ENCODE measurements at places on chromosomes 12 and 14.
A peak's percentile ranks its signal among the peaks of the same experiment; 100 is the strongest.

DNA sequence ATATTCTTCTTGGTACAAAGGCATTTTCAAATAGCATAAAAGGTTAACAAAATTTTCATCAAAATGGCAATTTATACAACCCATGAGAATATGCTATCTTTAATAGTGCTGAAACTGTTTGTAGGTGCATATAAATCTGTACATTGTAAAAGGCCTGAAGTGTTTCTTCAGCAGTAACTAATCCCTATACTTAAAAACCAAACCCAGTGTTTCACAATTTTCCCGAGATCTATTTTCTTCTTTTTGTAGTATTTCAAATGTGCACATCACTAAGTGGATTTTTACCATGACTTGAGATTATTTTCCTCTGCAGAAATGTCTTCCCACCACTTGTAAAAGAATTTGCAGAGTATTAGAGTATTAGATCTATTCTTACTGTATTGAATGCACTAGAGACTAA, 76.5 kb downstream of the FERMT2 start:
- no peak for DNase-seq

GRCh38 chr12:99390707-99391106, 256.8 kb upstream of the GARIN6 start:
- DNase-seq: no peak

DNA sequence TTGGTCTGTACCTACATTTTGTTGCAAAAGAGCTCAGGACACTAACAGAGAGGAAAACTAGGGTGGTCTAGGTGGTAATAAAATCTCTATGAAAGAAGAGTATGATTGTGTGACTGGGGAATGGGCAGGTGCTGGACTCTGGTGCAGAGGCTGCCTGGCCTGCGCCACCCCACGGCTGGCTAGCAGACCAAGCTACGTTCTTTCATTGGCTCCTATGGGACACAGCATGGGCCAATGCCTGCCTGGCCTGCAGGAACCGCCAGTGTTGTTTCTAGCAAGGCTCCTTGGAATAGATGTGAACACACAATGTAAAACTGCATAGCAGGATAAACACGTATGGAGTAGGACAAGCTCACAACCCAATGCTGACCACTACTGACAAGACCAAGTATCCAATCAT, 51.7 kb upstream of the CORO1C start:
- DNase-seq: no peak

GRCh38 chr12:123453165-123453564, 4.8 kb upstream of the SNRNP35 start:
- DNase-seq: no peak

GRCh38 chr12:10130042-10130441, at the start of gene CLEC7A:
Gene CLEC7A (minus strand): TSS chr12:10130199. CDS start chr12:10130082, 117 bp downstream.
- DNase-seq: peak; percentile 52

GRCh38 chr14:24436355-24437019, 6.1 kb downstream of the SDR39U1 start:
- peak; percentile 71 for DNase-seq

GRCh38 chr14:64701660-64702059, 2.6 kb upstream of the PLEKHG3 start:
- DNase-seq: no peak

- DNase-seq: no peak
These were observed 8.0 kb downstream of the ACSS3 start for GRCh38 chr12:81085832-81086231.

GRCh38 chr12:69822201-69822860, 2.7 kb upstream of the MYRFL start:
- no peak for DNase-seq

DNA sequence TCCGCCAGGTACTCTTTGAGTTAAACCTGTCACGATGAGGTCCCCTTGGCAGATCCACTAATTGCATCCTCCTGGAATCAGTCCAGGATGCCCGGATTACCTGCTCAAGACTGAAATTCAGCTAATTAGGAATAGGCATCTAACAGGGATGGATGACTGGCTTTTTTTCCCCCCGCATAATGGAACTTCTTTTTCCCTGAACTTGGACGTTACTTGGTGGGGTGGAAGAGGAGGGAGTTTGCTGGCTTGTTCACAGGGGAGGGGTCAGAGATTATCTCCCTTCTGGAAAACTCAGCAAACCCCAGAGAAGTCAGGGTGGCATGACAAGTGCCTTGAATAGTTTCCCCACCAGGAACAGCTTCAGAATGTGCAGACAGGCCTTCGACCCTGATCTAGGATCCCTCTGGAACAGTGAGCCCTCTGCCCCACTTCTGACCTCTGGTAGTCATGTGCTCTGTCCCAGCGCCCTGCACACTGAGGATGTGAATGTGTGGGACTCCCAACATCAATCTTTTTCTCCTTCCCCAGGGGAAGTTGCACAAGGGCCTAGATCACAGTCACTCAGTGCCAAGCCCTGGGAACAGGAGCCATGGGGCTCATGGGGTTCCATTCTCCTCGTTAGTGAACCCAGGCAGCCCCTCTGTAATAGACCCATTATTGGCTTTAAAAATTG, 142.5 kb downstream of the SMOC1 start:
- no peak for DNase-seq

- no peak for DNase-seq
These were observed 478.9 kb upstream of the LMO3 start for GRCh38 chr12:17084831-17085230.

DNA sequence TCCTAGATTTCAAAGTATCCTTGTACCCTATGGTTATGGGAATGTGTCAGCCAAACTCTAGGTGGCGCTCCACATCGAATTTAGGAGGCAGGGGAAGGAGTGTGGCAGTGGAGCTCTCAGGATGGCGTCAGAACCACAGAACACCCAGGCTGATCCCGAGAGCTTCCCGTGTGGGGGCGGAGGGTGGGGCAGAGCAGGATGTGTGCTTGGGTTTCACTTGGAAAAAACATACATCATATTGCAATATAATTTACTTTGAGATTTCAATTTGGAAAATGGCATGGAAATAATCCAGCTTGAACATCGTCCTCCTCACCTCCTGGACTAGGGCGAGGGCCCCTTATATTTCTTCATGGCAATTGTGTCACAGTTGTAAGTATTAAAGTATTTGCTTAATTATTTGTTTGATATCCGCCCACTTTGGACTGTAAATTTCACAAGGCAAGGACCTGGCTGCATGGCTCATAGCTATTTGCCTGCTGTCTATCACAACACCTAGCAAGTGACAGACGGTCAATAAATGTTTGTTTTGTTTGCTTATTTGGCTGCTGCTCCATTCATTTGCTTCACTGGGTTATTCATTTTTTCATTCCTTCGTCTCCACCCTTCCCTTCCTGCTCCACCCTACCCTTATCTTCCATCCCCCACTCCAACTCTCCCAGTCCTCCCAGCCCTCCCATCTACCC, 221.5 kb upstream of the HMGA2 start:
- DNase-seq: peak; percentile 70

DNA sequence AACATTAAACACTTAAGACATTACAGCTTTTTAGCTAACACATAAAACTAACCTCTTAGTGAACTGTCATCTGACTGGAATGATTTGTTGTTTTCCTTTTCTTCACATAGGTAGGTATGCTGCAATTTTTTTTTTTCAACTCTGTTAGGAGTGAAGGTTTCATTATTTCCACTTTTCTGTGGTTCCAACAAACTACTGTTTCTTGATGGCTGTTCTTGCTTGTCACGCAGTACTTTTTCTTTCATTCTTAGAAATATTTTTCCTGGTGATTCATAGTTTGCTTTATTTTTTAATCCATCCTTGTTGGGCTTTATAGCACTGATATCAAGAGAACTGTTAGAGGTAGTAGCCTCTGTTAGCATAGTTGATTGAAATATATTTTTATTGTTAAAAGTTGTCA, 6.3 kb downstream of the MIS18BP1 start:
- peak; percentile 55 for DNase-seq

DNA sequence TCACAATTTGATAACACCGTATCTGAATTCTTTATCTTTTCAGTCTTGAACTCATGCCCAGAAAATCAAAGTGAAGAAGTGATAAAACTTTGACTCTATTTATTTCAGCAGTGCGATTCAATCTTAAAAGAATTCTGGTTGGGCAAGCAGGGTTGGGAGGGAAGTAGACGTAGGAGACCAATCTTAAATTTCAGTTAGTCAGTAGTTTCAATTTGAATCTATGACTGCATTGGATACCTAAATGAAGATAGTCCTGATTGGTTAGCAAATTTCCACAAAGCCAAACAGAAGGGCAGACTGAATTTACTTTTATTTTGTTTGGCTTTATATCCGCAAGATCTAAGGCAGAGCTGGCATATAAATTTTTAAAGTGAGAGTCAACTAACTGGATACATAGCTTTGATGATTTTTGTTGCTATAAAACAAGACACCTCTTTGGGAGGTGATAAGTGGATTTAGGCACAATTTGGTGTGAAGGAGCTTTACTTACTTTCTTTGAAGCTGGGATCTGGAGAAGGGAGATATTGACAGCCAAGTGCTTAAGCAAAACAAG, 2.6 kb downstream of the ACSS3 start:
- no peak for DNase-seq

- DNase-seq: no peak
These were observed 169.2 kb downstream of the SLC41A2 start for GRCh38 chr12:104788840-104789271.

DNA sequence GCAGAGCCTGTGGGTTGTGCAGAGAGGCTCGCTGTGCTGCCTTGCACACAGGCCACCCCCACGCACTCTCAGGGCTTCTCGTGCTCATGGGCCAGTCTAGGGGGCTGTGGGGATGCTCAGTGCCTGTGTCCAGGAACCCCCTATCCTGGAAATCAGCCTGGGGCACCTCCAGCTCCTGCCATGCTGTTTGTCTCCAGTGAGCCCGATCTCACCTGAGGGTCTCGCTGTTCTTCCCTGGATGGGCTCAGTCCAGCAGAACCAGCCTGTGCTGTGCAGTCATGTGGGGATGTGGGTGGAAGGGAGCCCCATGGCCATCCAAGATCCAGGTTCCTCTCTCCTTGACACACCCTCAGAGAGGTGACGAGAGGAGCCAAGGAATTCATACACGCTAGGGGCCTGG, 26.7 kb downstream of the SERPINA1 start:
- no peak for DNase-seq

GRCh38 chr12:91271185-91271584, 88.6 kb upstream of the DCN start:
- no peak for DNase-seq

Measured in activated CD4-positive, alpha-beta T cell treated with anti-CD3 and anti-CD28 coated beads, Interleukin-2, Interleukin-6, amounts not matched to agents 100 ng/mL and 50 ng/mL, durations not matched to agents 16 hours and 8 hours (primary cell).